Fibroblast of the aortic adventitia (primary cell): ENCODE measurements at places on chromosomes 11 and 22. TPM values are rescaled to one million over a fixed set of nuclear protein-coding genes. Genes with fewer than 3 reads are reported as not detected.

GRCh38 chr22:48138427-48138826 is 1376.0 kb downstream of the TBC1D22A start:
- no peak for DNase-seq

DNA sequence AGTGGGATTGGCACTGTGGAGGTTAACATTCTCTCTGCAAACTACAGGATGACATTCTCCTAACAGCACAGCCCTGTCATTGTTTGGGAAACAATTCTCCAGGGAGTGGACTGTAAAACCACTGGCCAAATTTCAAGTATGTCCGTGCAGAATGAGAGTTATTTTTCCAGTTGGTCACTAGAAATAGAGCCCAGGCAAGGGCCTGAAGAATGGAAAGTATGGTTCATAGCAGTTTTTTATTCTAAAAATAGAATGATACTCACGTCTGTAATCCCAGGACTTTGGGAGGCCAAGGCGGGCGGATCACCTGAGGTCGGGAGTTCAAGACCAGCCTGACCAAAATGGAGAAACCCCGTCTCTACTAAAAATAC is 39.0 kb upstream of the CD44 start:
- DNase-seq = peak; percentile 93

- no peak for DNase-seq
Measured at GRCh38 chr22:20979940-20980453, 2.1 kb upstream of the LZTR1 start.

- peak; percentile 68 for DNase-seq
Measured at GRCh38 chr11:65225279-65226102, 36.3 kb upstream of the POLA2 start.

GRCh38 chr11:93821617-93822016 is 28.8 kb downstream of the VSTM5 start:
- DNase-seq = no peak

GRCh38 chr22:40329466-40329865 is 16.8 kb upstream of the ADSL start:
- DNase-seq = no peak

DNA sequence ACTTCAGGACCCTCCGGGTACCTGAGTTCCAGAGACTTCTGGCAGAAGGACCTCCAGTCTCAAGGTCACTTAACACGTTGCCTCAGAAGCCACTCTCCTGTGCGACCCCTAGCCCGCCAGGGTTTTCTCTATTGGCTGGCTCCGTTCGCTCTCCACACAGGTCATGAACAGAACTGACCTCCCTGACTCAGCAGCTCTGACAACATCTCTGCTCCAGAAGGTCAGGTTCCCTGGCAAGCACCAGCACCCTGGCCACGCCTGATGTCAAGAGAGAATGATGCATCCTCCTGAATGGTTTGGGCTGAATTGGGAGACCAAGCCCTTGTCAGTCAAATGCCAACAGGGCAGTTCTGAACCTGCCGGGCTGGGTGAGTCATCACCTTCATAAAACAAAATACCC is 84.3 kb upstream of the TMEM45B start:
- DNase-seq = no peak

CD3D gene
- total RNA-seq = not detected in 2 replicates

DNA sequence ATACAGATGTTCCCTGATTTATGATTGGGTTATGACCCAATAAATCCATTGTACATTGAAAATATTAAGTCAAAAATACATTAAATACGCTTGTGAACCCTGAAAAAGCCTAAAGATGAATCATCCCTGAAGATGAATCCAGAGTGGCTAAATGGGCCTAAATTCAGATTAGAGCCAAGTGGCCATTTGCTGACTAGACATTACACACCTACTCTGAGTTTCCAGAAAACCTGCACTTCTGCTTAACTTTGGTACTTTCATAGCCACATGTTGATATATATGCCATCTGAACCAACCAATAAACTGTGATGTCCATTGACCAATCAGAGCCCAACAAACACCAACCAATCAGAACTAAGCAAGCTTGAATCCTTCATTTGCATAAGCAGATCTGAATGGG is 106.9 kb downstream of the WT1 start:
- DNase-seq = no peak

AIFM3 gene
- total RNA-seq = 0.45 and 1.7 TPM in 2 replicates

DNA sequence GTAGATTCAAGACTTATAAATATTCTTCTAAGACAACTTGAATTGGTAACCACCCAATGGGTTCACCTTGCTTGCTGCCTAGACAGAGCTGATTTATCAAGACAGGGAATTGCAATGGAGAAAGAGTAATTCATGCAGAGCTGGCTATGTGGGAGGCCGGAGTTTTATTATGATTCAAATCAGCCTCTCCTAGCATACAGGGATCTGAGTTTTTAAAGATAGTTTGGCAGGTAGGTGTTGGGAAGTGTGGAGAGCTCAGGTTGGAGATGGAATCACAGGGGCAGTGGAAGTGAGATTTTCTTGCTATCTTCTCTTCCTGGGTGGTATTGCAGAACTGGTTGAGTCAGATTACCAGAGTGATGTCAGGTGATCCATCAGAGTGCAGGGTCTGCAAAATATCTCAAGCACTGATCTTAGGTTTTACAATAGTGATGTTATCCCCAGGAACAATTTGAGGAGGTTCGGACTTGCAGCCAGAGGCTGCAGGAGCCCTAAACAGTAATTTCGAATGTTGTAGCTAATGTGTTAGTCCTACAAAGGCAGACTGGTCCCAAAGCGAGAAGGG is 1448.6 kb upstream of the RAG2 start:
- DNase-seq = no peak

DNA sequence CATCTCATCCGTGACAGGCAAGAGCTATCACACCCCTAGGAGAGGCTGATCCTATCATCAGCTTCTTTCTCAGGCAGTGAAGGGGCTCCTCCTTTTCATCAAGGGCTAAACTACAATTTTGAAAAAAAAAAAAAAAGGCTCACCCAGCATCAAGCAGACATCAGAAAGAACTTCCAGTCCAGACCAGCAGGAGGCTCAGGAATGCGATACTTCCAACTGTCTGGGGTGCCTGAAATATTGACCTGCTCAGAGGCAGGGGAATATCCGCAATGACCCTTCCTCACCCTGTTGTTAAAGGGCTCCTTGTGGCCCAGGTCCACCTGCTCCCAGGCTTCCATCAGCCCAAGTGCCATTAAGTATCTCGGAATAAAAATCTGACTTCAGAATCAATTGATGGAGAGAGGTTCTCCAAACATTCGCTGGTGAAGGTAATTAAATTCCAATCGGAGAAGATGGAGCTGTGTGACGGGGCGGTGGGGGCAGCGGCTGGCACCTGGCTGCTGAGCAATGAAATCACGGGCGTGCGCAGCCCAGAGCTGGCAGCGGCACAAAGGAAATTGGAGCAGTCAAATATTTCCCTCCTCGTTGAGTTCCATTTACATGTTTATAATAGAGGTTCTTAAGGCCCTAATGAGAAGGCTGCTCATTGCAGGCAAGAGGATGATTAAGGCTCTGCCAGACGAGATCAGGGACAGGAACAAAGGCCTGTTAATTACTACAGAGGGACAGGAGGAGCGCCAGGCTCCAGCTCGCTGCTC is 69.0 kb upstream of the THY1 start:
- peak; percentile 48 for DNase-seq

GRCh38 chr22:44030051-44030701 is 6.1 kb downstream of the PARVB start:
- DNase-seq = no peak

DNA sequence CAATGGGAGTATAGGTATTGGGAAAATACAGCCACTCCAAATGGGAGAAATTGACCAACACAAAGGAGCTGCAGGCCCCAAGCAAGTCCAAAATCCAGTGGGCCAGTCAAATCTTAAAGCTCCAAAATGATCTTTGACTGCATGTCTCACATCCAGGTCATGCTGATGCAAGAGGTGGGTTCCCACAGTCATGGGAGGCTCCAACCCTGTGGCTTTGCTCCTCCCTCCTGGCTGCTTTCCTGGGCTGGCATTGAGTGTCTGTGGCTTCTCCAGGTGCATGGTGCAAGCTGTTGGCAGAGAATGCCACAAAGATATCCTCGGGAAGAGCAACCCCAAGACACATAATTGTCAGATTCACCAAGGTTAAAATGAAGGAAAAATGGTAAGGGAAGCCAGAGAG is 80.8 kb downstream of the IGLL5 start:
- no peak for DNase-seq

GRCh38 chr11:20075627-20076026 is 84.6 kb downstream of the DBX1 start:
- DNase-seq = no peak

- peak; percentile 68 for DNase-seq
Measured at GRCh38 chr11:78802058-78802761, 227.5 kb upstream of the NARS2 start.

SLC5A12 gene
- total RNA-seq = 0.09 TPM in 1 of 2 replicates, not detected in the other

- DNase-seq = peak; percentile 51
Measured at GRCh38 chr11:121814962-121815361, 301.1 kb downstream of the BLID start.

- no peak for DNase-seq
Measured at GRCh38 chr22:27883656-27884350, 35.3 kb downstream of the PITPNB start.

GRCh38 chr11:43936076-43936475 is 6.4 kb upstream of the C11orf96 start:
- no peak for DNase-seq

DNA sequence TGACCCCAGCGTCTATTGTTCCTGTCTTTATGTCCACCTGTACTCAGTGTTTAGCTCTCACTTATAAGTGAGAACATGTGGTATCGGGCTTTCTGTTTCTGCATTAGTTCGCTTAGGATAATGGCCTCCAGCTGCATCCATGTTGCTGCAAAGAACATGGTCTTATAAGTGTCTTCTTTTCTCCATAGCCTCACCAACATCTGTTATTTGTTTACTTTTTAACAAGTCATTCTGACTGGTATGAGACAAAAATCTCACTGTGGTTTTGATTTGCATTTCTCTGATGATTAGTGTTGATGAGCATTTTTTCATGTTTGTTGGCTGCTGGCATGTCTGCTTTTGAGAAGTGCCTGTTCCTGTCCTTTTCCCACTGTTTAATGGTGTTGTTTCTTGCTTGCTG is 21.7 kb upstream of the SLN start:
- DNase-seq = no peak

TH gene
- total RNA-seq = not detected in 2 replicates

DRD4 gene
- total RNA-seq = 0.09 and 0.16 TPM in 2 replicates

- DNase-seq = no peak
Measured at GRCh38 chr11:45098929-45099328, 47.5 kb upstream of the PRDM11 start.

- DNase-seq = peak; percentile 88
Measured at GRCh38 chr11:130775306-130776060, 140.8 kb downstream of the SNX19 start.

DNA sequence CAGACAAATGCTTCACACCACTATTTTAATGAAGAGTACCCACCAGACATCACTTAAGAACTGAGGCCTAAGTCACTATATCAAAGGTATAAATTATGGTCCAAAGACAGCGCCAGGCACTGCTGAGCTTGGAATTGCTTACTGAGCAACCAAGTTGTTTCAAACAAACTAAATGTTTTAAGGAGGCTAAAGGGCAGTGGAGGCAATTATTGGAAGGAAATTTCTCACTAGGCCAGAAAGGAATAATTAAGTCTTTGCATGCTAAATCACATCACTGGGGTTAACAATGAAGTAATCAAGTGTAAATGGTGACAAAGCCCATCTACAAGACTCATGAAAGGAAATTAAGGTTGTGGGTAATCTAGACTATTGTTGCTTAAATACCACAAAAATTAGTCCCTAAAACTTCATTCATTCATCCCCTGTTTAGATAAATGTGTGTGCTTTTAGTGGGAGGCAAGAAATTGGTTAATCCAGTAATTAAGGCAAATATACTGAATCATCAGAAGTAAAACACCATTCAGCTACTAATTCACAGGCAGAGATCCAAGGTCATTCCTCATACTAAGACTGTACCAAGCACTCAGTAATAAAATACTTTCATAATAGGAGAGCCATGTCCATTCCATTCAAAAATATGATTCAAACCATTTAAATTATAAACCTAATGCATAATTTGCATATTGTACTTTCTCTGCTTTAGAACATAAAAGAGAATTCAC is 21.2 kb downstream of the LGR4 start:
- no peak for DNase-seq

GRCh38 chr11:127105593-127106541 is 105.3 kb upstream of the KIRREL3 start:
- peak; percentile 2 for DNase-seq

- DNase-seq = peak; percentile 81
Measured at GRCh38 chr22:25110846-25111578, 88.6 kb upstream of the CRYBB3 start.

MDK gene
- 52.2 and 96.0 TPM in 2 replicates for total RNA-seq

DNA sequence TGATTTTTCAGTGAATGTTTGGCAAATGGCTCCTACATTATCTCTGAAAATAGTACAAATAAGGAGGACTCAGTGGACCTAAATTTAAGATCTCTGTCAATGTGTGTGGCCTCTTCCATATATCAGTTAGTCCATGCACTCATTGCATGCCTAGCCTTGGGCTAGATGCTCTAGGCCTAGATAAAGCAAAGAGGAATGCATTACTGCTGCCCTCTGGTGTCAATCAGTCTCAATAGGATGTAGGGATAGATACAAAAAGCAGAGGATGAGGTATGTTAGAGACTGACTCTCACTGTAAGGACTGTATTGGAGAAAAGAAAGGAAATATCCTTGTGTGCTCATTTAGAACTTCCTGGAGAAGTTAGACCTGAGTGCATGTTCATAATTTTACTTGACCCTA is 42.0 kb downstream of the MS4A2 start:
- DNase-seq = no peak

LRRC4C gene
- 0.08 and 0.27 TPM in 2 replicates for total RNA-seq

GRCh38 chr11:71548716-71549151 is 514 bp downstream of the KRTAP5-9 start:
- DNase-seq = no peak

GRCh38 chr11:111378861-111379601 is at the start of gene POU2AF1:
Gene POU2AF1, minus strand, starts transcription at chr11:111379275. Its CDS starts 98 bp downstream, at chr11:111379177.
- DNase-seq = peak; percentile 43

DNA sequence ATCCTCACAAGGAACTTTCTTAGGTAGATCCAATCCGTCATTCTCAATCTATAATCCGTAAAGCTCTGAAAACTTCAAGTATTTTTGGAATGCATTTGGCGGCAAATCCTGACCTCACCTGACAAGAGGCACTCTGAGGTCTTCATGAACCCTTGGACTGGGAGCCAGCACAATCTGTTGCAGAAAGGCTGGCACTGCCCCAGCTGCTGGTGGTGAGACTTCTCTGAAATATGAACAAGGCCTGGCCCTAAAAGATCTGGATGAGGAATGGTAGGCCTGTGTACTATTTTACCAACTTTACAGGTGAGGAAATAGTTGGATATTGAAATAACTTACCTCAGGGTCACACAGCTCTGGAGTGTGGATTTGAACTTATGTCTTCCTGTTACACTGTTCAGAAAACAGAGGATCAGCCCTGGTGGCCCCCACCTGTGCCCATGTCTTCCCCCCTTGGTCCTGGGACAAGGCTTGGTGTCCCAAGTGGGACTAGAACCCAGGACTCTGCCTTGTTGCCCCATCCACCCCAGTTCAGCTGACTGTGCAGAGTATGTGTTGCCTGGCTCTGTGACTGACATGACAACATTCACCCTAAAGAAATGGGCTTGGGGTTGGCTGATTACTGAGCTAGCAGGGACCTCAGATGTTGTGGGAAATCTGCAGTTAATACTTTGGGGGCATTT is 471.4 kb downstream of the MN1 start:
- no peak for DNase-seq

- DNase-seq = no peak
Measured at GRCh38 chr22:49446145-49446758, 381.4 kb downstream of the BRD1 start.
